ENCODE measurements at places on chromosomes 6 and 20. TPM values are rescaled to one million over a fixed set of nuclear protein-coding genes. Genes with fewer than 3 reads are reported as not detected.

- no peak overlapping the region for H3K4me3 ChIP-seq
- no peaks in the 10 kb centered on the region for H3K36me3 ChIP-seq
- H3K27ac ChIP-seq, result no peak overlapping the region
- H3K27me3 ChIP-seq, result no peaks in the 10 kb centered on the region
- no peak for DNase-seq
These were observed 149.0 kb downstream of the MYB start for GRCh38 chr6:135329851-135330803.

- H3K4me3 ChIP-seq, result no peak overlapping the region
- H3K4me1 ChIP-seq, result peaks cover 59% of the 10 kb centered on the region
- no peak overlapping the region for H3K27ac ChIP-seq
- H3K36me3 ChIP-seq, result no peaks in the 10 kb centered on the region
These were observed 60.4 kb upstream of the SUPT3H start for GRCh38 chr6:45438151-45438550.

DNA sequence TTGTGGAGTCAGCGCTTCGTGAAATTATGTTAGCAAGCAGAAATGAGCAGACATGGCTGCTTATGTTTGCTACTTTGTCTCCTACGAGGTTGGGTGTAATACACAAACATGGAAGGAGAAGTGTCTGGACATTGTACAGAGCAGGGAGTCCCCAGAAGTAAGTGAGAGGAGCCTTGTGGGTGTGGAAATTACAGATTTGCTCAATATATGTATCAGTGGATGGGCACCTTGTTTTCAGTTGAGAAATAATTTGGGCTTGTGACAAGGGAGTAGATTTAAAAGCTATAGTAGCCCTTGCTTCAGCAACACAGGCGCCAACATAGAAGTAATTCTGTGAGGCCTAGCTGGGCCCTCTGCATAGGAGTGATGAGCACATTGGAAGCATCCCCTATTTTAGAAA is 49.2 kb downstream of the HECA start:
- peaks cover 21% of the 10 kb centered on the region for H3K36me3 ChIP-seq
- H3K27ac ChIP-seq, result no peak overlapping the region
- no peak overlapping the region for H3K4me3 ChIP-seq

GRCh38 chr6:56370127-56370540 is 122.8 kb upstream of the COL21A1 start:
- no peak for DNase-seq
- no peak overlapping the region for H3K4me3 ChIP-seq
- peak overlapping the region; percentile 58 for H3K27ac ChIP-seq

- no peak for DNase-seq
- no peaks in the 10 kb centered on the region for H3K27me3 ChIP-seq
- H3K27ac ChIP-seq, result no peak overlapping the region
- no peak overlapping the region for H3K4me3 ChIP-seq
These were observed 1279.9 kb upstream of the EYS start for GRCh38 chr6:66986940-66987339.

DNA sequence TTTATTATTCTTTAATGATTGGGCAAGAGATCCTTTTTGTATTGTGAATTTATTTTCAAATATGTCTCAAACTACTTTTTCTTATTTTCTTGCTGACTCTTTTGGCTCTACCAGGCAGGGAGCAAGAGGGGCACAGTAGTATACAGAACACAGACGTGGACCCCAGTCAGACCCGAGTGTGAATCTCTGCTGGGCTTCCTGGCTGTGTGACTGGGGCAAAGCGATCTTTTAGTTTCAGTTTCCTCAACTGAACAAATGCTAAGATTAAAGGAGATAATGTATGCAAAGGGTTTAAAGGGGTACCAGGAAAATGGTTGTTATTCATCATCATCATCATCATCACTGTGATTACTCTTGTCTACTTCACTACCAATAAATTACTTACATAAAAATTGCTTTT is 317.5 kb downstream of the HIVEP2 start:
- H3K4me1 ChIP-seq, result no peaks in the 10 kb centered on the region
- H3K27ac ChIP-seq, result no peak overlapping the region

- DNase-seq, result no peak
- H3K27ac ChIP-seq, result no peak overlapping the region
- no peak overlapping the region for H3K4me3 ChIP-seq
- H3K4me1 ChIP-seq, result no peaks in the 10 kb centered on the region
These were observed 28.4 kb upstream of the BTN3A2 start for GRCh38 chr6:26336355-26337198.

DNA sequence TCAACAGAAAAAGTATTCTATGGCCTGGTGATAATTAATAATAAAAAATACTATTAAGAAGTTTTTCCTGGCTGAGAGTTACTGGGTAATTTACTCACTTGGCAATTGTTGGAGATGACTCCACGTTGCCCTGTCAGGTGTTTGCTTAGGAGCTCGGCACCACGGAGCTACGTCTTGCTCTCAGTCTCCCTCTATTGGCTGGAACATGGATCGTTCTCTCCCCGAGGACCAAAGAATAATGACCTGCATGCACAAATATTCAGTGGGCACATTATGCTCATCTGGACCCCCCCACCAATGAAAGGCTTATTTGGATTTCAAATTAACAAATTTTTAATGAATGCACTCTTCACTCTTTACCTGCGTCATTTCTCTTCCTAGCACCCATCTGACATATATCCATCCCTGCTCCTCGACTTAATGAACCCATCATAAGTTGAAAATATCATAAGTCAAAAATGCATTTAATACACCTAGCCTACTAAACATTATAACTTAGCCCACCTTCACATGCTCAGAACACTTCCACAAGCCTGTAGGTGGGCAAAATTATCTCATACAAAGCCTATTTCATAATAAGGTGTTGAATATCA is 71.0 kb upstream of the CD83 start:
- H3K36me3 ChIP-seq, result no peaks in the 10 kb centered on the region
- H3K4me3 ChIP-seq, result no peak overlapping the region
- peak; percentile 50 for DNase-seq
- no peaks in the 10 kb centered on the region for H3K4me1 ChIP-seq
- peaks cover 10% of the 10 kb centered on the region for H3K27me3 ChIP-seq
- no peak overlapping the region for H3K27ac ChIP-seq

Gene COL11A2
- polyA plus RNA-seq, result 5.5 TPM

Gene DEFB132
- 0.07 TPM for polyA plus RNA-seq

Gene RNF182
- 1.4 TPM for polyA plus RNA-seq

Gene SLC32A1
- polyA plus RNA-seq, result 0.11 TPM

Gene GPANK1
- 13.8 TPM for polyA plus RNA-seq

Gene MTG2
- polyA plus RNA-seq, result 47.2 TPM

Gene HFE
- 3.8 TPM for polyA plus RNA-seq

Data from thymus (tissue), 14 donors.